ENCODE measurements at places on chromosomes 12 and 14.

- peak; percentile 74 for DNase-seq
Measured at GRCh38 chr14:73753887-73754795, 40.0 kb upstream of the PNMA1 start.

DNA sequence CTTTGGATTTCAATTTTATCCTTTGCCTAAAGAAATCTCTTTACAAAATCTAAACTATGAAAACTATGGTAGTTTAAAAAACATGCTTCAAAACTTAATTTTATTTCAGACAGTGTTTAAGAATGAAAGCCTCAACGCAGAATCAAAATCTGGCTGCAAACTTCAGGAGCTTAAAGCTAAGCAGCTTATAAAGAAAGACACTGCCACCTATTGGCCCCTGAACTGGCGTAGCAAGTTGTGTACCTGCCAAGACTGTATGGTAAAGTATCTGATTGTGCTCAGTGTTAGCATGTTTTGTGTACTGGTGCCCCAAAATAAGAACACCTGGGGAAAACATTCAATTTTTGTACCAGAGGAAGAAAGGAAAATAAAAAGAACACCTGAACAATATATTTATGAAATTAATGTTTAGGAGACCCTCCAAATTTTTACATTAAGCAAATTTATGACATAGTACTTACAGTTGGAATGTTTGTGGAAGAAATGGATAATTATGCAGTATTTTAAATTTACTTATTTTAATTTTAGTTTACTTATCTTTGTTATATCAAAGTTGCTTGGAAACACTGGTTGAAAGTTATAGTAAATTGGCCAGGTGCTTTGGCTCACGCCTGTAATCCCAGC, 12.2 kb downstream of the UBR7 start:
- peak; percentile 37 for DNase-seq

- peak; percentile 78 for DNase-seq
Measured at GRCh38 chr14:106694638-106695393, 1168.4 kb downstream of the TMEM121 start.

GRCh38 chr14:63492391-63492790, 50.8 kb downstream of the PPP2R5E start:
- DNase-seq = no peak

DNA sequence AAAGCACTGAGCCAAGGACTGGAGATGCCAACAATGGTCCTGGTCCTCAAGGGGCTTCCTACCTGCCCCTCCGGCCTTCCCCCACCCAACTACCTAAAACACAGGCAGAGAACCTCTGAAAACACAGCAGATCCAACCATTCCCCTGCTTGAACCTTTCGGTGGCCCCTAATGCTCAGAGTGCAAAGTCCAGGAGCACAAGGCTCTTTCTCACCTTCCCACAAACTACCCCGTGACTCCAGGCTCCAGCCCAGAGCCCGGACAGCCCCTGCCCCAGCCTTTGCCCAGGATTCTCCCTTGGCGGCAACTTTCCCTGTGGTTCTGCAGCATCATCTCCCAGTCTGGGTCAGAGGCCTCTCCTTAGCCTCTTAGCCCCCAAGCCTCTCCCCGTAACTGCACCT, 1.6 kb upstream of the CD9 start:
- no peak for DNase-seq

DNA sequence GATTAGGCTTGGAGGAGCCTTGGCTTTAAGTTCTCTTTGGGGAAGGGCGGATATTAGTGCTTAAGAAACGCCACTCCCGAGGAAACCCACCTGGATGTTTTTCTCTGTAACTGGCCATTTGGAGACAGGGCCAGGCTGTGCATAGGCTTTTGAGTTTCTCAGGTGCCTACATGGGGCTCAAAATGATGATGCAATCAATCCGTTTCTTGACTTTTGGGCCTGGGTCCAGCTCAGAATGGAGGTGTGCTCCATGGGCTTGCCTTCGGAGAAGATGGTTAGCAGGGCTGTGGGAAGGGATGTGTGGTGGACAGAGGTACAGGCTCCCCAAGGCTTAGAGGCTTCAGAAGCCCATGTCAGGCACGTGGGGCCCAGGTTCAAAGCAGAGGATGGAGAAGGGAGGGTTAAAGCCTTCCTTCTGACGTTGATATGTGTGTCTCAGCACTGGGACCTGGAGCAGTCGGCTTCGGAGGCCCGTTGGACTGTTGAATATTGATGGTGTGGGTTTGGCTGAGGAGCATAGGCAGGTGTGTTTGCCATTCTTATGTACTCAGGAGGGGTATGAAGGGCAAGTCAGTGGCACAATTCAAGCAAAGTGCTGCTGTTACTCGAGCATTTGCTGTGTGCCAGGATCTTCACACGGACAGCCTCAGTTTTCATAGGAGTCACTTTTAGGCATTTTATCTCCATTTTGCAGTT, 82.8 kb downstream of the SLC25A47 start:
- DNase-seq = no peak

- DNase-seq = no peak
Measured at GRCh38 chr14:29236401-29236800, 469.8 kb downstream of the FOXG1 start.

DNA sequence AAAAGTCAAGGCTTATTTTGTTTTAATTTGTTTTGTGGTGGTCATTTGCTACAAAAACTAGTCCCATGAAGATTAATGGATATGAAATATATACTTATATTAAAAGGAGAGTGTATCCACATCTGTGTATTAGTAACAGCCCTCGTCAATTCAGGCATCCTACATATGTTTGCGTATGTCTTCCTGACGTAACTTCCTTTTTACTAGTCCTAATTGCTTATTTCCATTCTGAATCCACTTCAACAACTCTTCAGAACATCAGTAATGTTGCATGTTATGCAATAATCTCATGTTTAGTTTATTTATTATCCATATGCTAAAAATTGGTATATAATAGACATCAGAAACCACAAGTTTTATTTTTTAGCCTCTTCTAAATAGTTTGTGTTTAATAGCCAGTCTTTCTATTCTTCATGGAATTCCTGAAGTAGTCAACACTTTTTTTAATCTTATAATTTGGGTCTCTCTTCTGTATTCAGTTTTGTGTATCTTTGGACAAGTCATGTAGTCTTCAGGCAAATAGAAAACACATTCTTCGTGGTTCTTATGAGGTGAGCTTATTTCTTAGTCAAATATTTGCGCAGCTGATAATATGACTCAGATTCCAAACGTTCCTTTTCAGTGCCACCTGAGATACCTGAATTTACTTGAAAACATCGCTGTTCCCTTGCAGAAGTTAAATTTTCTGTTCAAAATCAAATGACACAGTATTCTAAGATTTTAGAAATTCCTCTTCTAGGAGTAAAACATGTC, 268.6 kb downstream of the CCDC59 start:
- DNase-seq = no peak

DNA sequence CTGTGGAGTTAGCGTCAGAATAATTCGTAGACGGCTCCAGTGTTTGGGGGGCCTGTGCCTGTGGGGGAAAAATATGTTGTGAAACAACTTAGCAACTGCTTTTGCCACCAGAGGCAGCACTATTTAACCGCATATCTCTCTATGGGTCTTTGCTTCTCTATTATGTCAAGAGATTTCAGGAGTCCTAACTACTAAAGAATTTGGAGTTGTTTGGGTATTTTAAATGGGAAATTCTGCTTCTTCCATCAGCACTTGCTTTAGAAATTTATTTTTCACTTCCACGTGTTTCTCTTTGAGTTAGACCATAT, 594 bp upstream of the CLEC14A start:
- no peak for DNase-seq

- DNase-seq = no peak
Measured at GRCh38 chr12:111283521-111283920, 85.4 kb downstream of the PHETA1 start.

GRCh38 chr12:110249105-110249504, 31.9 kb upstream of the ATP2A2 start:
- DNase-seq = no peak

GRCh38 chr14:50260511-50260910, 29.1 kb upstream of the SOS2 start:
- DNase-seq = peak; percentile 6

- DNase-seq = no peak
Measured at GRCh38 chr14:76946753-76947077, 81.8 kb downstream of the IRF2BPL start.

DNA sequence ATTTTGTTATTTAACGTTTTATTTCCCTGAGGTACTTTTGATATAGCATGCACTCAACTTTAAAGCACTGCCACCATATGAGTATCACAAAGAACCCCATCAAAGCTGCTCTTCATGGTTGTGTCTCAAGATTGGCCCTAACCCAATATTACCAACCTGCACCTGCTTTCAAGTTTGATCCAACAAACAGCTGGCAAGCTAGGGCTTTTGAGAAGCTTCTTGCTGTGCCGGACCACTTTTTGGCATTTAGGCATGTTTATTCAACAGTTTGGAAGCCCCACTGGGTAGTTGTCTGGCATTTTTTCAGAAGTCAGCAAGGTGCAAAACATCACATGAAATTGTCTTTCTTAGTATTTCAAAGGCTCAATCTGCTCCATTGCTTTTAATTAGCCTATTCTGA, 137.2 kb upstream of the PLEKHA5 start:
- DNase-seq = no peak

DNA sequence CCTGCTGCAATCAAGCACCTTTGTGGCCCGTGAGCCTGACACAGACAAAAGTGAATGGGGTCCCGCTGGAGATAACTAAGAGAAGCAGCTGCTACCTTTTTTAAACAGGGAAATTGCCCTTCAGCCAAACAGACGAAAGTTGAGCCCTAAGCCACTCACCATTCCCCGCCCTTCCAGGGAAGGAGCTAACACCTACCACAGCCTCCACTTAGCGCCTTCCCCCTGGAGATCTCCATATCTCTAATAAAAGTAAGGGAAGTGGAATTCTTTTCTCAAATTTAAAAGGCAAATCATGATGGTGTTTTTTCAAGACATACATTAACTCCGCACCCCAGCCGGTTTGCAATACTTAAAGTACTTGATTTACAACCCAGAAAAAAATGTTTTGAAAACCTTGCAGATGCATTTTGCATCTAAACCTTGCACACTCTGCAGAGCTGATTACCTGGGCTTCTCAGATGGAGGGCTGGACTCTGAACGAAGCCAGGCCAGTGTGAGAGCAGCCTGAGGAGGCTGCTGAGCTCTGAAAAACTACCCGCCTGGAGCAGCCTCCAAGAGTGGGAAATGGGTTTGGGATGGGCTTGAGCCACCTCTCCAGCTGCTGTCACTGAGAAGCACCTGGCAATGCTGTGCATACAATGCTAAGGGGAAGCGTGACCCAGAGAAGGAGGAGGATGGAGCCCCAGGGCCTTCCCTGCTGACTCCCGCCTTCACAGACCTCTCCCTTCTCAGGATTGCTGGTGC, 10.0 kb downstream of the NUAK1 start:
- DNase-seq = no peak

- DNase-seq = no peak
Measured at GRCh38 chr12:10497602-10498001, 8.1 kb upstream of the EIF2S3B start.

- no peak for DNase-seq
Measured at GRCh38 chr12:2378835-2379330, 326.1 kb downstream of the CACNA1C start.

DNA sequence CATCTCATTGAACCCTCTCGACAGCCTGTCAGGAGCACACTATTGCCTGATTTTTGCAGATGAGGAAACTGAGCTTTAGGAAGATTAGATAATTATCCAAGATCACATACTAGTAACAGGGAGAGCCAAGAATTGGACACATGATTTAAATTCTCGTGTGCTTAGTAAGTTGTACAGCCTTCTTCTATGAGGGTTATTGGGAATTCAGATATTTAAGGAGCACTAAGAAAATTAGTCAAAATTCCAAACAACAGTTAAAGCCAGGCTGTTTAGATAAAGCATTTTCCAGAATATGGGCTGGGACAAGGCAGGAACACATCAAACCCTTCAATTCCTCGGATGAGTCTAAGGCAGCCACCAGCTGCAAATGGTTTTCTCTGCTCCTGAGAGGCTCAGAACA, 148.8 kb downstream of the TMEM30B start:
- DNase-seq = no peak

- DNase-seq = no peak
Measured at GRCh38 chr14:61219673-61220072, 61.5 kb downstream of the TMEM30B start.

GRCh38 chr14:82915381-82915780, 1381.7 kb upstream of the SEL1L start:
- no peak for DNase-seq

- no peak for DNase-seq
Measured at GRCh38 chr12:75894965-75895754, 136.4 kb downstream of the PHLDA1 start.

DNA sequence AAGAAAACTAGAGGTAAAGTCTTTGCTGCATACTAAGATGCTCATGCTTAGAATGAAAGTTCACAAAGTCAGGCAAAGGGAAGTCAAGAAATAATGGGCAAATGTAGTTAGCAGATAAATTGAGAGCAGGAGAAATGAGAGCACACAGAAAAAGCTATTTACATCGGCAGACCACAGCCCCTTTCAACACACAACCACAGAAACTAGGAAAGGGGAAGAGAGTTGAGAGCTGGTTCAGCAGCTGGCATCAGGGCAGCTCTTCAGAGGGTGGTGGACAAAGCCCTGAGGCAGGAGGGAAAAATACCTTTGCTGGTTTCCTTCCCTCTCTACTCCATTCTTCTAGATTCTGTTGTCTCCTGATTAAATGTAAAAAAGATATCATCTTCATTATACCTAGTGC, 95.4 kb upstream of the ANO4 start:
- no peak for DNase-seq

DNA sequence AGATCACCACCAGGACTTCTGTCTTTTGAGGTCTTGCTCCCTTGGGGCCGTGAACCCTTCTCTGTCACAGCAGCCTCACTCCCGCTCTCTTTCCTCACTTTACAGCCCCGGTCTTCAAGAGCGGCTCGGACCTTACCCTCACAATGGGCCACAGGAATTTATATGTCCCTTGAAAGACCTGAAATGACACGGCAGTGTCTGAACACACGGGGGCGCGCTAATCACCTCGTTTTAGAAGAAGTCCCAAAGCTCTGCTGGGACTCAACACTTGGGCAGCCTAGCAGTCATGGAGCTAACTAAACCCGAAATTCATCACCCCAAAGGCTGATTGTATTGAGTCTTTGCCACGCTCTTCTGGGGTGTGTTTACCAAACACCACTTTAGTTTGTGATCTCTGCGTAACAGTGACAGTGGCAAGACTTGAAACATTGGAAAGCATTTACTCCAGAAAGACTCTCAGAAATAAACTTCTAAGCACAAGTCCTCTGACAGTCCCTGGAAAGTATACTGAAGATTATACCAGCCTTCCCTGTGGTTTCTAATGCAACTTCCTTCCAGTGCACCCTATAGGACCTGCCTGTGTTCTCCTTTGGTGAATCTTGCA, 29.0 kb downstream of the SERPINA11 start:
- DNase-seq = no peak

GRCh38 chr14:100073576-100074430, 8.6 kb downstream of the EVL start:
- DNase-seq = no peak

- DNase-seq = no peak
Measured at GRCh38 chr14:20498622-20499021, 6.7 kb upstream of the RNASE10 start.

- no peak for DNase-seq
Measured at GRCh38 chr14:40386433-40386832, 954.2 kb upstream of the FBXO33 start.
